ENCODE measurements at places on chromosomes 12 and 14.

- DNase-seq = no peak
Measured at GRCh38 chr12:69884386-69884785, 59.4 kb downstream of the MYRFL start.

GRCh38 chr12:126212824-126213223 lies 1147.6 kb downstream of the AACS start:
- no peak for DNase-seq

- peak; percentile 90 for DNase-seq
Measured at GRCh38 chr14:32468955-32469354, 139.9 kb downstream of the AKAP6 start.

DNA sequence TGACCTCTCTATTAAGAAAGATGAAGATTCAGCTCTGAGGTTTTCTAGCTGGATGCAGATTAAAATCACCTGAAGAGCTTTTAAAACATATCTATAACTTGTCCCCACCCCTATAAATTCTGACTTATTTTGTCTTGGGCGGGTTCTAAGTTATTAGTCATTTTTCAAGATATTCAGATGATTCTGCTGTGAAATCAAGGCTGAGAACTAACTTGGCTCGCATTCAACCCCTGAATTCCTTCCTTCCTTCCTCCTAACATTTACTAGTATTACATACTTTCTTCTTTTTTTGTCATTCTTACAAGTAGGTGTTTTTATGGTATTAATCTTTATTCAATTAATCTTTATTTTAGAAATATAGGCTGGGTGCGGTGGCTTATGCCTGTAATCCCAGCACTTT lies 55.4 kb downstream of the SSPN start:
- DNase-seq = no peak

GRCh38 chr12:71685312-71685906 lies 473 bp upstream of the TMEM19 start:
- no peak for DNase-seq

- DNase-seq = no peak
Measured at GRCh38 chr12:48007206-48007605, 2.9 kb upstream of the COL2A1 start.

DNA sequence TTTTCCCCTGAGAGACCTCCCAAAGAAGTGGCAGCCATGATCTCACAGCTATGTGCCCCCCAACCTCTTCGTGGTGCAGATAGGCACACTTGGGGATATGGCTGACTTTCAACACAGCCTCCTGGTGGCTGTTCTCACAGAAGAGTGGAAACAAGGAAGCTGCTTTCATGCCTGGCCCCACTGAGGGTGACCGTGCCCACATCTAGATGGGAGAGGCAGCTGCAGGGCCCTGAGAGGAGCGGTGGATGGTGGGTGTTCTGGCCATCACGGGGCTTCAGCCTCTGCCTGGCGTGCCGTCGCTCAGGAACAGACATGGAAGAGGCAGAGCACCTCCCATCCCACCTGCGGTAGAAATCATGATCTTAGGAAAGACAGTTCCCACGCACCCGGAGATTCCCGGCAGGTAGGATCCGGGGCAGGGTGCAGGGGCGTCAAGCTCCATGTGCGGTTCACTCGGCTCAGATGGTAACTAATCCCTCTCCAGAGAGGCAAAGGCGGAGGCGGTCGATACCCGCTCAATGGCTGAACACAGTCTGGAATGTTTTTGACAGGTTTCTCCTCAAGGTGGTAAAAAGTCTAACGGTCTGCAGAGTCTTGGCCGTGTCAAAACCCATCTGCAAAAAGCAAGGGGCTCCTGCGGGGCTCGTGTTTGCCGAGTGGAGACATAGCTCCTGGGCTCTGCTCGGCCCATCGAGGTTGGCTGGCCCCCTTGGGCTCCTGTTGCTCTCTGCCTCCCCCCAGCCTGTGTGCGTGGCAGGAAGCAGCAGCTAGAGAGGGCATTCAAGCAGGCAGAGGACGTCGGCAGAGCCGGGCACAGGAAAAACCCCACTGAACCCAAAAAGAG lies 225.2 kb upstream of the RTL1 start:
- DNase-seq = no peak

- no peak for DNase-seq
Measured at GRCh38 chr12:2083008-2083407, 30.2 kb downstream of the CACNA1C start.

DNA sequence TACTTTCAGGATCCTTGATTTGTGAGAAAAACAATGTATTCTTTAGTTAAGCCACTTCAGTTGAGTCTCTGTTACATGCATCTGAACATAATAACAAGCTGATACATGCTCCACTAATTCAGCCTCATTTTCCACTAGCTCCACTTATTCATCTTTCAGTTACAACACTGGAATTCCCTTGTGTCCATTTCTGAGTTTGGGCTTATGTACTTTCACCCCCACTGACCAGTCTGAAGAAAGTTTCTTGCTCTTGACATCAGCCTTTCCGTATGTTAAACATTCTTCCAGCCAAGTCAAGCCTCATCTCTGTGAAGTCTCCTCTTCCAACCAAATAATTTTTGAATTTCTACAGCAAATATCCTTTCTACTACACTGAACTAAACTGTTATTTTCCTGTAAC lies 592.5 kb upstream of the NOVA1 start:
- no peak for DNase-seq

DNA sequence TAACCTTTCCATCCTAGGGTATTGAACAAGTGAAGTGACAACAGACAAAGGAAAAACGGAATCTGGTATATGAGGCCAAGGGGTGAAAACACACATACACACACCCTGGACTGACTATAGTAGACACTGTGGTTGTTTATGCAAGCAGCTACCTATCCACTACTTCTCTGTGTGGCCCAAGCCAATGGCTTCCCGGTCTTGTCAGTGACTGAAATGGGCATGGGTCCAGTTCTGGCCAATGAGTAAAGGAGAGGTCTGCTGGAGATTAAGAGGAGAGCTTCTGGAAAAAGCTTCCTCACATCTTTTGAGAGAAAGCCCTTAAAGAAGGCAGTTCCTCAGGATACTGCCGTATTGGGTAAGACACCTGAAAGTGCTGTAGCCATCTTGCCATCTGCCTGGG lies 19.3 kb downstream of the MBIP start:
- DNase-seq = no peak

- DNase-seq = no peak
Measured at GRCh38 chr12:14924541-14924940, 13.8 kb downstream of the ERP27 start.

- DNase-seq = no peak
Measured at GRCh38 chr14:70033116-70033515, 153.9 kb downstream of the SMOC1 start.

DNA sequence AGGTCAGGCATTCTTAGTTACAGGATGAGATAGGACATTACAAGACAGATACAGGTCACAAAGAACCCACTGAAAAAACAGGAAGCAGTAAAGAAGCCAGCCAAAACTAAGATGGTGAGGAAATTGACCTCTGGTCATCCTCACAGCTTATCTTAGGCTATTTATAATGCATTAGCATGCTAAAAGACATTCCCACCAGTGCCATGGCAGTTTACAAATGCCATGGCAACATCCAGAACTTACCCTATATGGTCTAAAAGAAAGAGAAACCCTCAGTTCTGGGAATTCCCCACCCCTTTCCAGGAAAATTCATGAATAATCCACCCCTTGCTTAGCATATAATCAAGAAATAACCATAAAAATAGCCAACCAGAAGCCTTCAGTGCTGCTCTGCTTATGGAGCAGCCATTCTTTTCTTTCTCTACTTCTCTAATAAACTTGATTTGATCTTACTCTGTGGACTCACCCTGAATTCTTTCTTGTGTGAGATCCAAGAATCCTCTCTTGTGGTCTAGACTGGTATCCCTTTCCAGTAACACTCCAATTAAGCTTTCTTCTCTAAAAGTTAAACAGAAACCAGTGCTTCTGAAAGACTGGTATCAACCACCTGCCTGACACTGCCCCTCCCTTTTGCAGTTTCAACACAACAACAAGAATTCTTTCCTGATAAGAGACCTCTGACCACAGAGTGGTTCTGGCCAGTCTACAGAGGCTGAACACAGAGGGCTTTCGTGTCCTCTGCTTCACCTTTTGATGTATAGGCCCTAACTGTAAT lies 86.9 kb downstream of the BCAT1 start:
- no peak for DNase-seq

DNA sequence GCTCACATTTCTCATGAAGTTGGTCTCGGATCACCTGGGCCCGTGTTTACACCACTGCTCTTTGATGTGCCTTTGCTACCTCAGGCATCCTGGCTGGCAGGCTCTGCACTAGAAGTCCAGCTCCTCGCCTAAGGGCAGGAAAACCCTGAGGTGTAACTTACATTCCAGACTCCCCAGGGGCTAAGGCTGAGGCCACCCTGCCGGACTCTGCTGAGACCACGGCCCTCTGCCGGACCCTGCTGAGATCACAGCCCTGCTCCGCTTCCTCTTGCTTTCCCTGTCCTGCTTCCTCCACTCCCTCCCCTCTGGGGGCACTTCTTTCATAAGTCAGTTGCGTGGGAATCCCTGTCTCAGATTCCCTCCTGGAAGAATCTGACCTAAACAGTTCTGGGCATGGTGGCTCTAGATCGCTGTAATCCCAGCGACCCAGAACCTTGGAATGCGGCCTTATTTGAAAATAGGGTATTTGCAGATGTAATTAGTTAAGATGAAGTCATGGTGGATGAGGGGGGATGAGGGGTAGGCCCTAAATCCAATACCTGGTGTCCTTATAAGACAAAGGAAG lies 17.2 kb downstream of the RILPL1 start:
- no peak for DNase-seq

DNA sequence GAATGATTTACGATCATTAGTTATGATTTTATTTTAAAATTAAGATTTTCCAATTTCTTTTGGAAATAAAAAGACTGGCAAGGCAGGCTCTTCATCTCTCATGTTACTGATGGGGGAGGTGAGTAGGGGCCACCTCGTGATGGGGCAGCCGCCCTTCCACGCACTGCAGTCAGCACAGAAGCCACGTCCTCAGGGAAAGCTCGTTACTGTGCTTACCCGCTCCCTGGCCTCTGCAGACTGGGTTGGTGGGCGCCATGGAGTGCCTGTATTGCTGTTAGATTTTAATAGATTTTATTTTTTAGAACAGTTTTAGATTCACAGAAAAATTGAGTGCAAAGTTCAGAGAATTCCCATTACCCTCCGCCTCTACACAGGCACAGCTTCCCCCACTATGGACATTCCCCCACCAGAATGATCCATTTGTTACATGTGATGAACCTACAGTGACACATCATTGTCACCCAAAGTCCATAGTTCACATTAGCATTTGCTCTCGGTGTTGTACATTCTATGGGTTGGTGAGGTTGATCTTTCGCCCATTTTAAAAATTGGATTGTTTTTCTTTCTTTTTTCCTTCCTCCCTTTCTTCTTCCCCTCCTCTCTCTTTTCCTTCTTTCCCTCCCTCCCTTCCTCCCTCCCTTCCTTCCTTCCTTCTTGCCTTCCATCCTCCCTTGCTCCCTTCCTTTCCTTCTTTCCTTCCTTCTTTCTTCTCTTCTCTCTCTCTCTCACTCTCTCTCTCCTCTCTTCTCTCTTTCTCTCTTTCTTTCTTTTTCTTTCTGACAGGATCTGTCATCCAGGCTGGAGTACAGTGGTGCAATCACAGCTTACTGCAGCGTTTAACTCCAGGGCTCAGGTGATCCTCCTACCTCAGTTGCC lies 30.7 kb downstream of the ADGRD1 start:
- no peak for DNase-seq

- DNase-seq = no peak
Measured at GRCh38 chr12:121804417-121805111, 755 bp downstream of the SETD1B start.

DNA sequence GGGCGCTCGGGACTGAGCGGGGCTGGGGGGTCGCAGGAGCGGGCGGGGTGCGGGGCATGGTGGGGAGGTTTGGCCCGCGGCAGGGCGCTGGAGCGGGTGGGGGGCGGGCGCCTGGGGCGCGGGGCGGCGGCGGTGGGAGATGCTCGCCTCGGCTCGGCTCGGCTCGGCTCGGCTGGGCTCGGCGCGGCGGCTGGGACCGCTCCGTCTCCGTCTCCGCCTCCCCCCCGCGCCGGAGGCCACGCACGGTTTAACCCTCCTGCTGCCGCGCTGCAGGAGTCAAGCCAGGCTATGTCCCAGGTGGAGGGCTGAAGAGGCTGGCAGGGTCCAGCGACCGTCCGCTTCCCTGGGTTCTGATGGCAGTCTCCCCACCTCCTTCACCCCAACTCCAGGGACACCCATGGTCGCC lies at the start of gene PIANP:
Gene PIANP (minus strand): TSS at position 170 of the 406 bp plus-strand sequence. CDS start 2,754 bp downstream, outside the sequence.
- peak; percentile 60 for DNase-seq

DNA sequence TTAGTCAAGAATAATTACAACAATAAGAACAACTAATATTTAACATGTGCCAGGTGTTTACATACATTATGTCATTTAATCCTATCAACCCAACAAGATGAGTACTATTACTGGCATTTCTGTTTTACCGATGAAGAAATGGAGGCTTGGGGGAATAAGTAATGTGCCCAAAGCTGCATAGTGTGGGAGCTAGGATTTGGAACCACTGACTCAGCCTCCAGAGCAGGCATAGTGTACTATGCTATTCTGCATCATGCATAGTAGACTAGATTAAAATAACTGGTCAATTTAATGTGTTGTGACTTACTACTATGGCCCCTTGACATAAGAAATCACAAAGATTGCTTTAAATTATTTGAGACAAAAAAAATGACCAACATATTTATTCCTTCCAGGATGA lies 9.5 kb downstream of the GPR19 start:
- DNase-seq = no peak

DNA sequence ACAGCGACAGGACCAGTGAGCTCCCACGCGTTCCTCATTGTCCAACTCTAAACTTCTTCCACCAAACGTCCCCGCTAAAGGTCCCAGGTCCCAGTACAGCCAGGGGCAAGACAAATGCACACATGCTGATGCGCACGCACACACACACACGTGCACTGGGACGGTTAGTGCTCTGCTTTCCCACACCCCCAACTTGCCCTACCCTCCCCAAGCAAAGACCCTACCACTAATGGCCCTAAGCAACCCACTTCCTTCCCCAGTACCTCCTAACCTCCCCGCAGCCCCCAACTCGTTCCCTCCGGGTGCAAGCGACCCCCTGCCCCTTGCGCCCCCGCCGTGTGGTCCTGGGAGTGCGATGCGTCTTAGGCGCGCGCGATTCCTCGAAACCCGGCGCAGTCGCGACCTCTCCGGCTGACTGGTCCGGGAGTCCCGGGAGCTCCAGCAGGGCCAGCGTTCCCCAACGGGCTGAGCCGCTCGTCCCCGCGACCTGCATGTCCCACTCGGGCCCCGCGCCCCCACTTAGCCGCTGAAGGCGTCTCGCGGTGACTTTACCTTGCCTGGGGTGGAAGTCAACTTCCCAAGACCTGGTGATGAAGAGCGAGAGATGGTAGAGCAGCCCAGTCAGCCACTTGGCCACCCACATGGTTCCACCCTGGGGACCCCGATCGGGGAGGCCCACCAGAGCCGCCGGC lies 578 bp downstream of the ADAMTS20 start:
- no peak for DNase-seq

GRCh38 chr14:82239223-82239622 lies 705.6 kb upstream of the SEL1L start:
- DNase-seq = no peak

GRCh38 chr12:107503129-107503855 lies 182.3 kb upstream of the PWP1 start:
- DNase-seq = no peak
